ENCODE measurements at places on chromosomes 1 and 21.
A peak's percentile ranks its signal among the peaks of the same experiment; 100 is the strongest.

- DNase-seq: peak; percentile 73
Measured at GRCh38 chr1:48093696-48094528, 96.7 kb upstream of the TRABD2B start.

DNA sequence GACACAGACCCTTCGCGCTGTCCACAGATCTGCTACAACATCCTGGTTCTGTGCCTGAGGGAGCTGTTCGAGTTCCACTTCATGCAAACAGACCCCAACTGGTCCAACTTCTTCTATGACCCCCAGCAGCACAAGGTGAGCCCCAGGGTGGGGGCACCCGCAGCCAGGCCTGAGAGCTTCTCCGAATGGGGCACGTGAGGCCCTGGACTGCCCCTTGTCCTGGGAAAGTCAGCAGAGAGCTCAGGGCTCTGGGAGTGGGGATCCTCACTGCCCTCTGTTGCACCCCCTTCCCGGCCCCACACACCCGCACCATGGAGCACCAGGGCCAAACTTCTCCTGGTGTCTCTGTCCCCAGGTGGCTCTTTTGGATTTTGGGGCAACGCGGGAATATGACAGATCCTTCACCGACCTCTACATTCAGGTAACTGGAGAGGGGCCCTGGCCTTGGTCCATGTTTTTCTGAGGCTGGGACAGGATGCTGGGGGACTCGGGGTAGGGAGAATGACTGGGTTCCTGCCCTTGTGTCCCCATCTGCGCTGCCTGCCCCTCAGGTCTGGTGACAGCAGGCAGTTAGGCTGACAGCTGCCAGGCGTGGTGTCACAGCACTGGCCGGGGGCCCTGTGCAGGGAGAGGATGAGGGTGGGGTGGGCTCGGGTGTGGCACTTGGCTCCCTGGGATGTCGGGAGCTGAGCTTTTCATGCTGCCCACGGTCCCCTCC is 44.6 kb downstream of the COQ8A start:
- no peak for DNase-seq

DNA sequence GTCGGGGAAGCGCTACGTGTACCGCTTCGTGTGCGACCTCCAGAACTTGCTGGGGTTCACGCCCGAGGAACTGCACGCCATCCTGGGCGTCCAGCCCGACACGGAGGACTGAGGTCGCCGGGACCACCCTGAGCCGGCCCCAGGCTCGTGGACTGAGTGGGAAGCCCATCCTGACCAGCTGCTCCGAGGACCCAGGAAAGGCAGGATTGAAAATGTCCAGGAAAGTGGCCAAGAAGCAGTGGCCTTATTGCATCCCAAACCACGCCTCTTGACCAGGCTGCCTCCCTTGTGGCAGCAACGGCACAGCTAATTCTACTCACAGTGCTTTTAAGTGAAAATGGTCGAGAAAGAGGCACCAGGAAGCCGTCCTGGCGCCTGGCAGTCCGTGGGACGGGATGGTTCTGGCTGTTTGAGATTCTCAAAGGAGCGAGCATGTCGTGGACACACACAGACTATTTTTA is 17.1 kb downstream of the ETS2 start:
- no peak for DNase-seq

DNA sequence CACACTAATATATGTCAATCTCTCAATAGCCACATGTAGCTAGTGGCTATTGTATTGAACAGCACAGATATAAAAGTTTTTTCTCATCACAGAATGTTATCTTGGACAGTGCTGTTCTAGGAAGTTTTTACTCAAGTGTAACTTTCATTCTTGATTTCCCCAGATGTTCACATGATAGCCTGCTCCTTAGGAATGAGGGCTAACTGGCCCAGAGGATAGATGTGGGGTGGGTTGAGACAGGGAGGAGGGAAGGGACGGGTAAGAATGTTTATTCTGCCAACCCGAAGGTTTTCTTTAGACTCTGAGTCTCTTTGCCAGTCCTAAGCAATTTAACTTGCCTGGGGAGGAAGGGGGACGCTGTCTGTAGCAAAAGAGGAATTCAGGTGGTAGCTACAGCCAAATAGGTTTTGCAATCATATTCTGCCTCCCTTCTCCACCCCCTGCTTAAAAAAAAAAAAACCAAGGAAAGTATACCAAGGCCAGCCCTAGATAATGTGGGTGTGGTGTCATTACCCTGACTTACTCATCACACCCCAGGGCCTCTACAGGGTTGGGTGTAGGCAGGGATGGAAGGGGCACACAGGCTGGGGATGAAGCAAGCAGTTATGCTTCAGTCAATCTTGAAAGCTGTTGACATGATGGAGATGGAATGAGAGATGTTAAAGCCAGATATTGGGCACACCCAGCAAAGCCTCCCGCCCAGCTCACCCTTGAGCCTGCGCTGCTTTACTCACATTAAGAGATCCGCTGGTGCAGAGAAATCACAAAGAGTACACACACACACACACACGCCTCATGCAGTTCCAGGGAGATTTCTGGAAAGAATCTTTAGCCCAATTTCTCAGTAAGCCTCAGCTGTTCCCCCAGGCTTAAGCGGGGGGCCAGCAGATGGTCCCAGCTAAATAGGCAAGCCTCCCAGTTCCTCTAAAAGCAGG is 59.9 kb downstream of the PLXNA2 start:
- DNase-seq: no peak

- DNase-seq: no peak
Measured at GRCh38 chr1:73627723-73628122, 570.3 kb downstream of the LRRIQ3 start.

DNA sequence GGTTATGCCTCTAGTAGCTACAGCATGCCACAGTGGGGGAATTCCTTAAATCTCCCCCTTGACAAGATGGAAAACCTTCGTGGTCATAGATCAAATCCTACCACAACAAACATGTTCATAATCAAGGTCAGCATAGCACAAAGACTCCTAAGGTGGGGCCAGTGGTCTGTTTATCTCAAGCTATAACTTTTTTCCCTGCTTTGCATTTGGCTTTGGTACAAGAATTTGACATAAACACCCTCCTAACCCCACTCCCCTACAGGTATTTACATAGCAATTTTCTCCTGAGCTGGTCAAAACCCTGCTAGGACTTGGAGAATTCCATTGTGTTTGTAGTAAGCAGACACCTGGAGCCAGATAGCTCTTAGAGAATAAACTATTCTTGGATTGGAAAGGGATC is 58.5 kb downstream of the HIVEP3 start:
- no peak for DNase-seq

DNA sequence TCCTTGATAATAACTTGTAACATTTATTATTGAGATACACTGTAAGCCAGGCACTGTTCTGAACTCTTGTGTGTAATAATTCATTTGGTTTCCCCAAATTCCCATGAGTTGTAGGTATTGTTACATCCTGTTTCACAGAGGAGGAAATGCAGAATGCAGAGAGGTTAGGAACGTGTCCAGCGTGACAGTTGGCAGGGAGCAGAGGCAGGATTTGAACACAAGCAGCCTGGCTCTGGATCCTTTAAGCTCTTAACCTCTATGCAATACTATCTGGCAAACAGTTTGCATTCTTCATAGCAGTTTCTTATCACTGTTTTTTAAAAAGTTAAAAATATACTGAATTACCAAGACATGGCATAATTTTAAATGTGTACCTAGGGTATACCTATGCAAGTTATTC is 30.5 kb downstream of the EEIG2 start:
- no peak for DNase-seq

- no peak for DNase-seq
Measured at GRCh38 chr1:93490357-93490756, 42.4 kb downstream of the FNBP1L start.

DNA sequence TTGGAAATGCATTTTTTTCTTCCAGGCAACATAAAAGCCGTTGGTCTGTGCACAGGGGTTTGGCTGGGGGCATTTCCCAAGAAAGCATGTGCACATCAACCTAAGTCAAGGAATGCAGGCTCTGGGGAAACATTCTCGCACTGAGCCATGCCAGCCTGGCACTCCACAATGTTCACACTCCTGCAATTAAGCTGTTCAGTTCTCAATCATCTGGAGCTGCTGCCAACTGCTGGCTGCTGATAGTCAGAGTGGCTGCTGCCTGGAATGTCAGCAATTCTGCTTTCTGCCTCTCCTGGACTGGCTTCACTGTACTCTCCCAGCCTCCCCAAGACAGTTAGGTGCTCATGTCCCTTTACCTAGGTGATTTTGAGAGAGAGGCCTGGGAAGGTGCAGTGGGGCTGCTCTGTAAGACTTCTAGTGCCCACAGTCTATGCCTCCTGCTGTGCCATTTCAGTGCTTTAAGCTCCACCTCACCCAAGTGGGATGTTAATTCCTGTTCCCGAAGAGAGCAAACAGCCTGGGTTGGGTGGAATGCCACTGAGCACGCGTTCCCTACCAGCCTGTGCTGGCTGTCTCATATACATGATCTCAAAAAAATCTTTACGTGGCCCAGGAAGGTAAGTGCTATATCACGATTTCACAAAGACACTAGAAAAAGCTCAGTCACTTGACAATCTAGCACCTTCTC is 131.7 kb downstream of the BRINP2 start:
- DNase-seq: no peak

GRCh38 chr1:54122135-54122751 is 30.6 kb downstream of the CDCP2 start:
- DNase-seq: no peak

- no peak for DNase-seq
Measured at GRCh38 chr21:34351786-34352241, 12.0 kb upstream of the KCNE2 start.

DNA sequence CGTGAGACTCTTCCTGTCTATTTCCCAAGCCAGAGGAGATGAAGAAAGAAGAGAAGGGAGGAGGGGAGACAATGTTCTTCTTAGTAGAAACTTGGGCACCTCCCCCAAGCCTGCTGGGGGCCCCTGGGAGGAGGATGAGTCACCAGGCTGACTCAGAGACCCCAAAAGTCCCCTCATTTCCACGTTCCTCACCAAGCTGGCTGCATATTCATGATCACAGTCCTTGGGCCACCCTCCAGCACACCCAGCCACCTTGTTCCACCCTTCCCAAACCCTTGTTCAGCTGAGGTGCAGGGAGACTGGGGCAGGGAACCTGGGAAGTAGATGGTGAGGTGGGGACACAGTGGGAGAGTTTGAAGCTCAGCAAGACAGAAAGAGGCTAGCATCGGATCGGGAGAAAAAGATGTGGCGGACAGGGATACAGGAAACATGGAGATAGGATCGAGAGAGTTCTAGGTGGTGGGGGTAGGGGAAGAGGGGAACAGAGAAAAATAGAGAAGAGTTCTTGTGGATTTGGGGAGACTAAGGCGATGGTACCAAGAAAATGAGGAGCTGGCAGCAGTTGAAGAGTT is 712 bp downstream of the RAB13 start:
- peak; percentile 39 for DNase-seq

DNA sequence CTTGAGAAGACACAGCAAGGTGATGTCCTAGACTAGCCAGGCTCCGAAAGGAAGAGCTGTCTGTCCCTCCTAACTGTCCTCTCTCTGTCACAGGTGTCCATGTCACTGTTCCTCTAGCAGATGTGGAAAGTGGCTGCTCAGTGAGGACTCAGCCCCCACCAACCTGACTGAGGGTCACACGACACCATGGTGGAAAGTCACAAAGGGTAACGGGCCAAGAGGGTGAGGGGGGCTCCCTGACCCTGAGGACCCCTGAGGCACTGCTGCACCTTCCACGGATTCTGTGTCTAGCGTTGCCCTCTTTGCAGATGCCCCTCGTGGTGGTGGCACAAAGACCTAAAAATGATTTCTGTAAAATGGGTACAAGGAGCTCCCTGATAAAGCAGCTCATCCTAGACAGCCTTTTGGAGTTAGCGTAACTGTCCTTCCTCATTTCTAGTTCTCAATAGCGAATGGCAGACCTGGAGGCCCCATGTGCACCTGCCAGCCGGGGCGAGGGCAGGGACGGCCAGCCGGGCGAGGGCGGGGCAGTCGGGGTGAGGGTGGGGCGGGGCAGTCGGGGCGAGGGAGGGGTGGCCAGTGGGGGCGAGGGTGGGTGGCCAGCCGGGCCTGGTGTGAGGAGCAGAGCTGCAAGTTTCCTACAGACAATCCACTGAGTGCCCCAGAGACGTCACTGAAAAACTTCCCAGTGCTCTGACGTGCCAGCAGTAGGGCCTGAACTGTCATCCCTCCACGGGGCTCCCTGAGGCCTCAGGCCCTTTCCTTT is 23.4 kb downstream of the POFUT2 start:
- no peak for DNase-seq

GRCh38 chr21:45424854-45425795 is 20.2 kb downstream of the COL18A1 start:
- no peak for DNase-seq

- no peak for DNase-seq
Measured at GRCh38 chr1:112063781-112064728, 74.6 kb upstream of the KCND3 start.

- DNase-seq: no peak
Measured at GRCh38 chr1:87208080-87208479, 120.6 kb upstream of the LMO4 start.

- DNase-seq: no peak
Measured at GRCh38 chr21:26769613-26770188, 75.5 kb downstream of the ADAMTS1 start.

DNA sequence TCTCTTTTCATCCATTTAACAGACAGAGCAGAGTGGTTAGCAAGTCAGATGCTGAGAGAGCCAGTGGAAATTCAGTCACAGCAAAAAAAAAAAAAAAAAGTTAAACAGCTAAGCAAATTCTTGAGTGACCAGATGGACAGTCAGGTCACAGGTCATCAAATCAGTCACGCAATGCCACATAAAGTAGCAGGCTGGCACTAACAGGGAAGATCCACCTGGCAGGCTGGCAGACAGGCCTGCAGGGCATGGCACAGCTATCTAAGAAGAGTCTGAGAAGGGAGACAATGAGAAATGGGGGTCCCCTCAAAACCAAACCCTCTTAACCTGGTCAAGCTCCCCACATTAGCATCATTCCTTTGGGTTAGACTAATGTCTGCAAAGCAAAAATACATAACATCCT is 371.9 kb downstream of the TTLL7 start:
- DNase-seq: no peak

DNA sequence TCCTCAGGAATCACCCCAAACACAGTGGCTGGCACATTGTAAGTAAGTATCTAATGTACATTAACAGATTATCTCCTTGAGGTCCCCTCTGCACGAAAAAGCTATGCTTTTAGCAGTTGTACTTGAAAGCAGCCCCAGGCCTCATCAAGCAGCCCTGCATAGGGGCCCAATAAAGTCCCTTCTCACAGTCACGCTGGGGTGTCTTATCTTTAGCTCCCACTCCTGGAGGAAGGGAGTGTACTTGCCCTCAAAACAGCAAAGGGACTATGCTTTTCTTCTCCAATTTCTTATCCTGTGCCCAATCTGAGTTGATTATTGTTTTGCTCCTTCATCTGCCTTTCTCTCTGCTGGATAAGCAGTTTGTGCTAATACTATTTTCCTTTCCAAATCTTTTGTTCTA is 168.8 kb upstream of the PLXNA2 start:
- DNase-seq: no peak

- no peak for DNase-seq
Measured at GRCh38 chr1:215794156-215794555, 227.1 kb downstream of the KCTD3 start.

- DNase-seq: no peak
Measured at GRCh38 chr1:86646256-86646655, 58.1 kb upstream of the SH3GLB1 start.

GRCh38 chr1:244056577-244056976 is 5.5 kb downstream of the ZBTB18 start:
- DNase-seq: no peak

DNA sequence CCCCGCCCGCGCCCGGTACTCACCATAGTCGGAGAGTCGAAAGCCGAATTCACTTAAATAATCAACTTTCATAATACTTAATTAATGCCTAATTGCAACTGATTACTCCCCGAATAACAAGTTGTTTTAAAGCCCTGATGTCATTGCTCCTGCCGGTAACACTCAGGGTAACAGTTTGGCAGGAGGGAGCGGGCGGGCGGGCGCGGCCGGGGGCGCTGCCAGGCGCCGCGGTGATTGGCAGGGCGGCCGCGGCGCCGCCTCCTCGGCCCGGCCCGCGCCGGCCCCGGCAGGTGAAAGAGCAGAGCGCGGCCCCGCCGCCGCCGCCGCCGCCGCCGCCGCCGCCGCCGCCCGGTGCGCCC is 102.2 kb downstream of the CASZ1 start:
- peak; percentile 49 for DNase-seq
